ENCODE measurements at places on chromosomes 7 and 10.

- no peak for DNase-seq
Observed at GRCh38 chr7:39504963-39505362, 61.2 kb upstream of the YAE1 start.

- no peak for DNase-seq
Observed at GRCh38 chr10:6788731-6789130, 208.7 kb upstream of the PRKCQ start.

GRCh38 chr10:121732656-121733445 is 134.6 kb upstream of the FGFR2 start:
- no peak for DNase-seq

- no peak for DNase-seq
Observed at GRCh38 chr10:15640536-15641085, 79.1 kb downstream of the ITGA8 start.

- no peak for DNase-seq
Observed at GRCh38 chr10:23088609-23089008, 6.8 kb upstream of the MSRB2 start.

GRCh38 chr7:3591944-3592343 is 290.9 kb downstream of the SDK1 start:
- DNase-seq: no peak

- DNase-seq: no peak
Observed at GRCh38 chr10:101358706-101359300, 4.8 kb downstream of the BTRC start.

GRCh38 chr10:24449321-24449740 is 240.4 kb downstream of the KIAA1217 start:
- no peak for DNase-seq

DNA sequence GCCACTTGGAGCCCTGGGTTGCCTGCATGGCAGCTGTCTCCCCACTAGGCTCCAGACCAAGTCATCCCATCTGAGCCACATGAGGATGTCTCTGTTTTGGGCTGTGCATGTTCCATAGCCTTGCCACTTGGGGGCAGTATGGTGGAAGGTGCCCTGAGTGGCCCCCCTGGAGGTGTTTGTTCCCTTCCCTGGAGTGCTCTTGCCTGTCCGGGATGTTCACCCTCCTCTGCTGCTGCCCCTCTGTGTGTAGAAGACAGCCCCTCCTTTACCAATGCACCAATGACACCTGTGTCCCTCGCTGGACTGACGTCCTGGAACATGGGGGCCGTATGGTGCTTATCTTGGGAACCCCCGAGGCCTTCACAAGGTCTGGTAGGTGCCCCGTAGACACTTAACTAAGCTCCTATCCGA is 100.2 kb downstream of the ACTR3B start:
- no peak for DNase-seq

- no peak for DNase-seq
Observed at GRCh38 chr10:7354330-7355047, 56.3 kb downstream of the SFMBT2 start.

DNA sequence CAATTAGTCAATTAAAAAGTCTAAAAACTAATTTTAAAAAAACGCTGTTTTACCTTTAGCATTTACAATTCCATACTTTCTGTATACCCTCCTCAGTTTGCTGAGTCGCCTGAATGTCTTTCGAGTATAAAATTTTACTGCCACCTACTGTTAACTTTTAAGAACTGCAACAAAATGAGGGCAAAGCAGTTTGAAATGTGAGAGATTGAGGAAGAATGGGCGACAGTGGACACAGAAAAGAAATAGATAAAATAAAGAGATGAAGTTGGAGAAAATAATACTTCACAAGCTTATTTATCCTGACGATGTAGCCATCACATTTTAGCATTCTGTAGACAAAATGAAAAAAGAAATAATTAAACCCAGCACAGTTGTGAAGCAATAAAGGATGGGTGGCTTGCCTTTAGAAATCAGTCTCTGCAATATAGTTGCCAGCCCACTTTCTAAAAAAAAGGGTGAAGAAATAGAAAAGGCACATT is 110.8 kb upstream of the PTN start:
- no peak for DNase-seq

DNA sequence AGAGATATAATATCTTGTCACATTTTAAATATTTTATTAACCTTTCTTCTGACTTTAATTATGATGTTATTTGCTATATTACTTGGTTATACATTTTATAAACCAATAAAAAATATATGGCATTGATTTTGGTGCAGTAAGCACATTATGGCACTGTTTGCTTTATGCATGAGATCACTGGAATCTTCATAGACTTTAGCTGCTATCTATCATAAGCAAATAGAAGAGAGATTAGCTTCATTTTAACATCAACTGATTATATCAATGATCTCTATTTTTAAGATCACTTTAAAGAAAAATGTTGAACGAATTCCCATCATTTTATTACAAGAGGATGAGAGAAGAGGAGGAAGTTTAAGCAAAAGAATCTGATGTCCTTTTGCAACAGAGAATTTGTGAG is 58.6 kb upstream of the CDK1 start:
- no peak for DNase-seq

GRCh38 chr7:151700586-151701165 is 176.2 kb downstream of the PRKAG2 start:
- no peak for DNase-seq

- no peak for DNase-seq
Observed at GRCh38 chr10:58994226-58995057, 182.0 kb upstream of the PHYHIPL start.

DNA sequence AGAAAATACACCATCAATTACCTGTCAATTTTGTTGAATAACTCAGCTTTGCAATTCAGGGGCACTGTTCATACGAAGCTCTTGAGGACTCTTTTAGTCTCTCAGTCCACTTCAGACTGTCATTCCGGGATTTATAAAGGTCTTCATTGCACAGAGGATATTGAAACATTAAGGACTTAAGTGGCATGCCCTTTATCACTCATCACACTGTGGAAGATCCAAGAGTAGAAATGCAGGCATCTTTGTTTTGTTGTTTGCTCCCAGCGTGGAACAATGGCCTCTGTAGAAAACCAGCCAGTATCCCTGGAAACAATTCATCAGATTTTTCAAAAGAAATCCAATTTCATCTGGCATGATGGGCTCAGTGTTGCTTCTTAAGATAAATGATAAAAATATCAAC is 66.3 kb upstream of the LRGUK start:
- DNase-seq: no peak

GRCh38 chr10:5752301-5752871 is 60.8 kb downstream of the GDI2 start:
- no peak for DNase-seq

- no peak for DNase-seq
Observed at GRCh38 chr10:80493522-80494051, 39.5 kb downstream of the TSPAN14 start.

GRCh38 chr7:137919987-137920386 is 73.2 kb upstream of the DGKI start:
- DNase-seq: no peak

DNA sequence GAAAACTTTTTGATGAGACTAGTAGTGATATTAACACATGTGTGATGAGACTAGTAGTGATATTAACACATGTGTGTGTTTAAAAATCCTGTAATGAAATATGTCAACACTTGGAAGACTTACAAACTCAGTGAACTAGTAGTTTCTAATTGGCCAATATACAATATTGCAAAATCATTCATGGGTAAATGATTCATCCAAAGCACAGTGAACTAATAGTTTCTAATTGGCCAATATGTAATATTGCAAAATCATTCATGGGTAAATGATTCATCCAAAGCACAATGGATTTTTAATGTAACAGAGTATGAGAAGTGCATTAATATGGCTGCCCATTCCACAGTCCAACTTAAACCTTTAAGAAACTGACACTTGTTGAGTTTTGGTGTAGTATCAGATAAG is 77.8 kb downstream of the ATAD1 start:
- no peak for DNase-seq

DNA sequence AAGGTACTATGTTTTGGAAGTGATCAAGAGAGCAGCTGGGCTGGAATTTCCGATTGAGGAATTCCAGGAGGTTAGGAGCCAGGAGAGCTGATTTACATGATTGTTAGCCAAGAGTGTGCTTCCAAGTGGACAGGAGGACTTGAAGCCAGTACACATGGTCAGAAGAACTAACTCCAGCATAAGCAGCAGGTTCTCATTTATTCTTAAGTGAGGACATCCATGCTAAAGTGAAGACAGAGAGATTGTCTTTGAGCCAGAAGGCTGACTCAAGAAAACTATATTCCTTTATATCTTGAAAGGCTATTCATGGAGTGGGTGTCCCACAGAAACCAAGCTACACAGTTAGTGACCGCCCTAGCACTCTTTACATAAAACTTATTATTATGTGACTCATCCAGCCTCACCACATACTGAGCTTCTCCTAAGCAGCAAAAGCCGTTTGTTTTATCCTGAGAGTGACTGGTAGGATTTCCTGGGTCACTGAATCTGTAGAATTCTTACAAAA is 56.7 kb upstream of the SEMA3A start:
- DNase-seq: no peak

- no peak for DNase-seq
Observed at GRCh38 chr7:140310337-140311002, 87.9 kb downstream of the SLC37A3 start.

DNA sequence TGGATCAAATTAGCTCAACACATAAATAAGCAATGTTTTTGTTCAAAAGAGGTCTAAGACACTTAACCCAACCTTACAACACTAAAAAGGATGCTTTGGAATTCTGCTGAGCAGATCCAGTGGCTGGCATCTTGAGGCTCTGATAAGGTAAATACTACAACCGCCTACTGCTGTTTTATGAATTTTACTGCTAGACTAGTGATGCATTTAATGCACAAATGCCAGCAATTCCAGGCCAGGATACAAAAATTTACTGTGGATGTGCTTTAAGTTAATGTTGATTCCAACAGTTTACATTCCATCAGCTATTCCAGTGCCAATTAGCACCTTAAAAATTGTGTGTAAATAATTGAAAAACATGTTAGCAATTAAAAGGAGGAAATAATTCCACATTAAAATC is 261.3 kb downstream of the PARD3 start:
- no peak for DNase-seq

DNA sequence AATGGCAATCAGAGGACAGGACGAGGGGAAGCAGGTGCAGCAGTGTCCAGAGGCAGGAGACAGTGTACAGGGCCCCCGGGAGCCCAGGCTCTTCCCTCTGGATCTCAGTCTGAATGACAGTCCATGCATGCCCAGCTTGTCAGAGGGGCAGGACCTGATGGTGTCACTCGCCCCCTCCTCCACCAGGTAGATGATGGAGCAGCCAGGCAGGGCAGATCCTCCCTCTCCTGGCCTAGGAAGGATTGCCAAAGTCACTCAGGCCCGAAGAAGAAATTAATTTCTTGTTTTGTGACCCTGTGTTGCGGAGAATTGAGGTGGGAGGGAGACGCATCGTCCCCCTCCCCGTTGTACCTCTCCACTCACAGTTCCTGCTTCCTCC is 4.0 kb downstream of the VSTM4 start:
- DNase-seq: no peak

GRCh38 chr7:2791390-2791789 is 52.7 kb downstream of the GNA12 start:
- no peak for DNase-seq

- no peak for DNase-seq
Observed at GRCh38 chr7:79281426-79281825, 172.0 kb downstream of the MAGI2 start.

DNA sequence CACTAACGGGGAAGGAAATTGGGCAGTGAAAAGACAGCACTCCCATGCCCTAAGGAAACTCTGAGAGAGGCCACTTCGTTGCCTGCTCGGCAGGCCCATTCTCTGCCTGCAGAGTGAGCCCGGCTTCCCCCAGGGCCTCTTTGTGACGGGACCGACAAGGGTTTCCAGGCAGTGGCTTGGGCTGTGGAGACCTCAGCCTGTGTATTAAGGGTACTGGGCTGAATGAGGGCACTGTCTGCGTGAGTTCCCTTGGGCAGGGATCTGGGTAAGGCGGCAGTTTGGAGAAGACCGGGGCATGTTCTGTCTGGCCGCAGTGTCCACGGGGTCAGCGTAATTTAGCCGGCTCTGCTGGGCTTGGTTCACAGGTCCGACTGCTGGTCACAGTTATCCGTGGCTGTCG is 237.2 kb downstream of the MGMT start:
- no peak for DNase-seq

DNA sequence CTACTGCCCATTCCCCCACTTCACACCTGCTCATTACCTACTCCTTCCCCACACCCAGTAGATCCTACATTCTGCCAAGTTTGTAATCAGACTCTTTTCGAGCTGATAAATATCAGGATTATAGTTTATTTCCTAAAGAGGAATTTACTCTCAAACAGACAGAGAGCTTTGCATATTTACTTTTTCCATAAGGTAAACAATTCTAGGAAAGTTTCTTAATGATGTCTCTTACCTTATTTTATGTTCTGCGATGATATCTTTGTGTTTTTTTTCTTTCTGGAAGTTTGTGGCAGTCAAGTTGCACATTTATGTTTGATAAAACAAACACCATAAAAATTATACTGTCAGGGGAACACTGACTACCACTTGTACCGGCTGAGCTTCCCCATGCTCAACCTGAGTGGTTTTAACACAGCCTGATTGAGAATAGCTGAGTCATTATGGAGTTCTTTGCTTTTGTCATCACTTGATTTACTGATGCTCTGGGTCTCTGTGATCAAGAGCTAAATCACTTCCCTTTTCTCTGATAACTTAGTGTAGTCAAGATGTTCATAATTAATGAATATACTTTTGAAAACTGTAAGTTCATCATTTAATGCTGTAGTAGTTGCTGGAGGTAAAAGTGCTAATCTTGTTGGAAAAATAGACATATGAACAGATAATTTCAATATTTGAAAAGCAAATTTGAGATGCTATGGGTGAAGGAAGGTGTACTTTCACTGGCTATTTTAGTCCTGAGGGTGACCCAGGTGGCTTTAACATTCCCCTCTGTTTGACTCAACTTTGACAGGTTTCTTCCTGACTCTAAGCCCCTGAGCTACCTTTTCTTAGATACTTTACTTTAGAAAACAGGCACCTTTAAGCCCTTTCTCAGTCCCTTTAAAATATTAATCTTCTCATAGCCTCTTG is 1034.5 kb upstream of the LRRTM3 start:
- DNase-seq: no peak

DNA sequence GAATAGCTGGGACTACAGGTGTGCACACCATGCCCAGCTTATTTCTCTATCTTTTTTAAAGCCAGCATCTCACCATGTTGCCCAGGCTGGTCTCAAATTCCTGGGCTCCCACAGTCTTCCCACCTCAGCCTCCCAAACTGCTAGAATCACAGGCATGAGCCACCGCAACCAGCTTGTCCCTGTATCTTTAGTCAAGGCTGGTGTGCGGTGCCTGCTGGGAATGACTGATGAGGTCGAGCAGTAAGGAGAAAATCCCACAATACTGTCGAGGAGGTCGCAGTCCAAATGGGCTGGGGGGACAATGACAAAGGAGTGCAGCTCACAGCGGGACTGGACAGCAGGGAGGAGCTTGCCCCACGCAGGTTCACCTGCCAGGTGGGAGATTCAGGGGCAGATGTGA is 50.2 kb upstream of the CALN1 start:
- no peak for DNase-seq
